MM.1S (cell line): ENCODE measurements at places on chromosomes 3 and 15.

DNA sequence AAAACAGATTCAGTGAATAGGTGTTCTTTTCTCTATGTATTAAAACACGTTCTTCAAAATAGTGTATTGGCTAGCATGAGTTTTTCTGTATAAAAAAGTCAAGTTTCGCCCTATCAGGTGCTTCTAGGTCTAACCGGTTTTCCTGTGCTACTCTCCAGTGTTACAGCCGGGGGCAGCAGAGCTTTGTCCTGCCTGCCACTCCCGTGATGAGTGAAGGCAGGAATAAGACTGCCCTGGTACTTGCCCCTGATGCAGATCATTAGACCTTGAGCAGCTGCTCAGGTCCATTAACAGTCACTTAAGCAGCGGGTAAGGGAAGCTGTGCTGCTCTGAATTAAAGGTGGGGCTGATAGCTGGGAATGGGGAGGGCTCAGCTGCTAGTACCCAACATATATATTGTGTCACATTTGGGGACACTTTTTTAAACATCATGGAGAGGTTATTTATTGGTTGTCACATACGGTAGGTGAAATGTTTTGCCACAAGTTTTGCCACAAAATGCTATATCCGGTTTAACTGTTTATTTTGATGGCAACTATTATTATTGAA lies 1.3 kb upstream of the UNC13C start:
- DNase-seq = no peak

DNA sequence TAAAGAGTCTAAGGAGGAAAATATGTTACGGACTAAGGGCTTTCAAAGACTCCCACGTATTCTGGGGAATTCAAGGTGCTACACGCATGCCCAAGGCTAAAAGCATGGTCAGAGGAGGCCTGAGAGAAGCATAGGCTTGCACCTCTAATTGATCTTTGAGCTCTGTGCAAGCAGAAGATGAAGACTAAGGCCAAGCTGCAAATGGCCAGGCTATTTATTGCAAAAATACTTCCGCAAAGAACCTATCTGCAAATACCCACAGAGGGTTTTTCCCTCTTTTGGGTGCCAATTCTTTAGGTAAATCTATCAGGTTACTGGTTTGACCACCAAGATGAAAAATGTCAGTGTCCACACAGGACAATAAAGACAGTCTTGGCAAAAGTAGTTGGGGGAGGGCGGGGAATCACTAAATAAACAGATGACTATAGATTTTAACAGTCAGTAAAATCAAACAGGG lies 119.5 kb downstream of the STAG1 start:
- no peak for DNase-seq

DNA sequence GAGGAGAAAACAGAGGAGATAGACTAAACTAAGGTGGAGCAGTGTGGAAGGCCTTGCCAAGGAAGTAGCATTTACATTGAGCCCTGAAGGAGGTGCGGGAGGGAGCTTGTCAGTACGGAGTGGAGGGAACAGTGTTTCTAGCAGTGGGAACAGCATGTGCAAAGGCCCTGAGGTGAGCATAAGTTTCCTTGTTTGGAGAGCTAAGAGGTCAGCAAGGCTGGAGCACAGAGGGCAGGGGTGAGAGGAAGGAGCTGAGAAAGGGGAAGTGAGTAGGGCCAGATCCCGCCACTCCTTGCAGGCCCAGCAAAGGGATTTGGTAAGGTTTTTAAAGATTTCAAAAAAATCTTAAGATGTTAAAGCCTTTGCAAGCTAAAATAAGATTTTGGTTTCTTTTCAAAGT lies 70.1 kb downstream of the HMCES start:
- DNase-seq = no peak

DNA sequence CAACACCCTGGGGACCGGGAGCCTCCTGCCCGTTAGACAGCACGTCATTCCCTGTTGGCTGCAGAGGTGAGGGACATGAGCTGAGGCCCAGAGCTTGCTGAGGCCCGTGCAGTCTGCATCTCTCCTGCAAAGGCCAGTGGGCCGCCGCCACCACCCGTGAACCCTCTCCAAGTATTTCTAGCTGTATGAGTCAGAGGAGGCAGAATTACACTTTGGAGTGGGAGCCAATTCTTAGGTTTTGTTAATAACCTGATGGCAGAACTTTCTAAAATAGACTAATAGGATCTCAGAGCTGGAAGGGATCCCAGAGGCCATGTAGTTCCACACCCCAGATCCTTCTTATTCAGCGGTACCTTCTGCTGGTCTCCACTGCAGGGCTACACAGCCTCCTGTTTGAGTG lies 335.2 kb upstream of the CTDSPL start:
- no peak for DNase-seq

GRCh38 chr15:36884936-36885635 lies 215.3 kb downstream of the MEIS2 start:
- DNase-seq = no peak

GRCh38 chr3:42700366-42701288 lies 2.0 kb downstream of the HHATL start:
- DNase-seq = no peak

- no peak for DNase-seq
Observed at GRCh38 chr3:198070871-198071270, 110.9 kb downstream of the LMLN start.

DNA sequence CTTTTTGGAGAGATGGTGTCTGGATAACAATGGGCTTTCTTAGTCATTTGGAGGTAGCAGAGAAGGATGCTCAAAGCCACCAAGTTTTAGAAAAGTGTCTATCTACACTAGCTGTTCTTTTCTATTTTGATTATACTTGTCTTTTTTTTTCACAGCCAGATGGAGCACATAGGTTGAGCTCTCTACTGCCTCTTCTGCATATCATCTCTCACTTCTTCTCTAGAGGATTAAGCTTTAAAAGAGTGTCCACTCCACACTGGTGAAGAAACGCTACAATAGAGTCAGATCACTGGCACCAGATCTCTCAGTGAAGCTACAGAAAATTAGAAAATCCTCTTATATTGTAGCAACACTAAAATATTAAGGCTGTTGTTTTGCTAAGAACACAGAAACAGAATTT lies 145.3 kb upstream of the MBNL1 start:
- no peak for DNase-seq

DNA sequence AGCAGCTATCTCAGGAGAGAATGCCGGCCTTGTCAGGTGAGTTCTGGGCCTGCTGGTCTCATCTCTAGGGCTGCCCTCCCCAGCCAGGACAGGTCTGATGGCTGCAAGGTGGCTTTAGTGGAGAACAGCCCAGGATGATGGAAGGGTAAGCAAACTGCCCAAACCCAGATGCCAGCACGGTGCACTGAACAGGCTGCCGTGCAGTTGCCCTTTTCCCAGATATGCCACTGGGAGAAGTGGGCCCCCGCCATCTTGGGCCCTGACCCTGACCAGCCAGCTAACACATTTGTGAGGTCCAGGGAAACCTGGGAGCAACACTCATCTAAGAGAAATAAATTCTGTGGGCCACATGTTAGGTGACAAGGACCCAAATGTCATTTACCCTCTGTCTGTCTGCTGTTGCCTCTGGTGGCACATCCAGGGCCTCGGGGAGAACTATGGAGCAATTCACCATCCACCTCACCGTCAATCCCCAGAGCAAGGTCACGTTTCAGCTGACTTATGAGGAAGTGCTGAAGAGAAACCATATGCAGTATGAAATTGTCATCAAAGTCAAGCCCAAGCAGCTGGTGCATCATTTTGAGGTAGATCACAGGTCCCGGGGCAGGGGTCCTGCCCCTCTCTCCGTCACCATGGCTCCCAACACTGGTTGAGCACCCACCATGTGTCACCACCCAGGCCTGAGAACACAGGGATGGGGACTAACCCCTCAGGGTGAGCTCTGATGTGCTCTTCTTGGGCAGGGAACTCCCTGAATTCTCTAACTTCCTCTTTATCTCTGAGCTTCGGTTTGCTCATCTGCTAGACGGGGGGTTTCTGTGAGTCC lies 1.8 kb downstream of the ITIH1 start:
- DNase-seq = no peak

- no peak for DNase-seq
Observed at GRCh38 chr3:48700731-48701405, 15.2 kb upstream of the NCKIPSD start.

DNA sequence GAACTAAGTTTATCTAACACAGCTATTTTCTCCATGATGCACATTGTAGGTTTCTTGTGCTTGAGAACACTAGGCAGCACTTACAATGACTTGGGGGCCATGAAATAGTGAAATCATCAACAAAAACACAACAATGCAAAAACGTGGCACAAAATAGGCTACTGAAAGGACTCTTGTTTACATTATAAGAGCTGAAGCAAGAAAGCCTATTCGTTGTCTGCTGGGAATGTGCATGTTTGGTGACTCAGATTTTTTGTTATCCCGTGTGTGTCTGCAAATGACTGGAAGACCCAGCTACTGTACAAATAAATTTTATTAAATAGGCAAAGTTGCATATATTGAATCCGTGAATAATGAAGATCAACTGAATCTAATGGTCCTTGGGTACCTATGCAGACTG lies 85.0 kb downstream of the TCF12 start:
- no peak for DNase-seq

DNA sequence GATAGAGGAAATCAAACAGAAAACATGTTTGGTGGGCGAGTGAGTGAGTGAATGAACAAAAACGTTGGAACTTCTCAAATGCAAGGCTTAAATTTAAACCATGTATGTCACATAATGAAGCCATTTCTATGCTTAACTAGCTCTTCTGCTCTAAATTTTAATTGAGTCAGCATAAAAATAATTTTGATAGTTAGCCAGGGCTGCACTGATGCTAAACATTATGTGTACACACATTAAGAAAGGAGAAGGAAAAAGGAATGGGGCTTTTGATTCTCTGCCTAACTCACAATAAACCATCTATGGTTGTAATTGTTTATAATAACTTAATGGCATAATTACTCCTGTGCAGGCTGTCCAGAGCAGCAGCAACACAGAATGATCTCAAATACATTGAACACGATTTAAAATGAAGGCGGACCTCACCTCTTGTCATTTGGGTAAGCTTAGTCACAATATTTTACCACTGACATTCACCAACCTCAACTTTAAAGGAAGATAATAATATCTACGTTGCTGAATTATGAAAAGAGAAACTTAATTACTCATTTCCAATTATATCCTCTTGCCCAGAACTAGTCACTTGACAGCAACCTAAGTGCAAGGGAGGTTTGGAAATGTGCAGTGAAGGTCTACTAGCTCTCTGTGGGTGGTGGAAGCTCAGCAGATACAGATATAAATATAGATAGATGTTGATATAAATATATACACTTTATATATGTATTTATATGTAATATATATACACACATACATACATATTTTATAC lies 318.4 kb upstream of the TRIM42 start:
- DNase-seq = no peak

DNA sequence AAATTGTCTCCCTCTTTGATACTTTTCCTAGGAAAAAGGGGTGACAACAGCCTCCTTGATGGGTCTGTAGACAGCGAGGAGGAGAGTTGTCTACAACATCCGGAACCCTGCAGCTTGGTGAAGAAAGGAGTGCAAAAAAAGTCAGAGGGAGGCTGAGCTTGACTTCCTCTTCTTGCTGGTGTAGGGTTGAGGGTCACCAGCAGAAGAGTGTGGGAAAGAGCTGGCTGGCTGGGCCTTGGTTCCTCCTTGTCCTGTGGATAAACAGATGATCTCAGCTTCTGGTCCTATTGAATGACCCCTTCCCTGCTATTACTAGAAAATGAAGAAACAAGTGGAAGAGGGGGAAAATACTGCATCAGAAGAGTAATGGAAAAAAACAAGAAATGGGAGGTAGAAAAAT lies 20.4 kb downstream of the SLC7A14 start:
- DNase-seq = no peak

- no peak for DNase-seq
Observed at GRCh38 chr15:79900087-79900486, 3.3 kb upstream of the MTHFS start.

DNA sequence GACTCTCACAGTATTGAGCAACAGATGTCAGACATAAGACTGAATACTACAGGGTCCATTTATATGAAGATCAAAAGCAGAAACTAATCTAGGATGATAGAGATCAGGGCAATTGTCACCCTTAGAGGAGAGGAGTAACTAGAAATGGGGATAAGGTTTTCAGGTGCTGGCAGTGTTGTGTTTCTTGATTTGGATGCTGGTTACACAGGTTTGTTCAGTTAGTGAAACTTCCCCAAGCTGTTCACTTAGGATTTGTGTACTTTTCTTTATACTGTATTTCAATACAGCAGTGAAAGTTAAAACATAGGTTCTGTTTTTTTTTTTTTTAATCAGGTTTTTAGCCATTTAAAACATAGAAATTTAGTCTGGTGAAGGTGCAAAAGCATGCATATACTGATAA lies 39.1 kb upstream of the CMTM7 start:
- DNase-seq = no peak

GRCh38 chr3:63584681-63585080 lies 67.8 kb upstream of the SNTN start:
- no peak for DNase-seq
